Peyer's patch (tissue), 4 donors: ENCODE measurements at places on chromosomes 1 and 21.
A peak's percentile ranks its signal among the peaks of the same experiment; 100 is the strongest.

DNA sequence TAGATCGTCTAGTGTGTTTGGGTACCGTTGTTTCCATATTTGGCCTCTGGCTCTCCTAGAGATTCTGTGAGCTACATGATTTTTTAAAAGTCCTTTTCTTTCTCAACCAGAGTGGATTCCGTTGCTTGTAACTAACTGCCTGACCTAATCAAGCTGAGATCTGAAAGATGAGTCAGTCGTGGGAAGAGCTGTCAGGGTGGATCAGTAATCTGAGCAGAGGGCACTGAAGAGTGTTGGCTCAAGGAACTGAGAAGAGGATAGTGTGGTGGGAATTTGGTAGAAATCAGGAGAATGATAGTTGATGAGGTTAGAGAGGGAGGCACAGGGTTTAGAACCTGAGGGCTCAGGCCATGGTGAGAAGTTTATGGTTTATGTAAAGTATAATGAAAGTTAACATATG, 52.2 kb downstream of the TRAF5 start:
- no peaks in the 10 kb centered on the region for H3K4me1 ChIP-seq
- H3K27ac ChIP-seq = no peak overlapping the region
- no peak overlapping the region for H3K4me3 ChIP-seq
- no peak for DNase-seq

- DNase-seq = peak; percentile 39
- H3K36me3 ChIP-seq = no peaks in the 10 kb centered on the region
- no peak overlapping the region for H3K27ac ChIP-seq
- no peak overlapping the region for H3K4me3 ChIP-seq
Observed at GRCh38 chr1:204094856-204095634, 22.1 kb downstream of the SOX13 start.

- no peak overlapping the region for H3K4me3 ChIP-seq
- H3K27me3 ChIP-seq = no peaks in the 10 kb centered on the region
- no peaks in the 10 kb centered on the region for H3K36me3 ChIP-seq
- no peak overlapping the region for H3K27ac ChIP-seq
Observed at GRCh38 chr1:55364216-55364615, 149.1 kb upstream of the USP24 start.

GRCh38 chr1:214396330-214396729, 115.4 kb downstream of the SMYD2 start:
- H3K4me3 ChIP-seq = no peak overlapping the region
- no peak for DNase-seq
- H3K27ac ChIP-seq = no peak overlapping the region

- DNase-seq = no peak
- no peak overlapping the region for H3K27ac ChIP-seq
- no peaks in the 10 kb centered on the region for H3K36me3 ChIP-seq
- H3K4me1 ChIP-seq = no peaks in the 10 kb centered on the region
- H3K4me3 ChIP-seq = no peak overlapping the region
Observed at GRCh38 chr1:62175568-62176179, 19.0 kb upstream of the L1TD1 start.
